ENCODE measurements at places on chromosomes 7 and 10.

DNA sequence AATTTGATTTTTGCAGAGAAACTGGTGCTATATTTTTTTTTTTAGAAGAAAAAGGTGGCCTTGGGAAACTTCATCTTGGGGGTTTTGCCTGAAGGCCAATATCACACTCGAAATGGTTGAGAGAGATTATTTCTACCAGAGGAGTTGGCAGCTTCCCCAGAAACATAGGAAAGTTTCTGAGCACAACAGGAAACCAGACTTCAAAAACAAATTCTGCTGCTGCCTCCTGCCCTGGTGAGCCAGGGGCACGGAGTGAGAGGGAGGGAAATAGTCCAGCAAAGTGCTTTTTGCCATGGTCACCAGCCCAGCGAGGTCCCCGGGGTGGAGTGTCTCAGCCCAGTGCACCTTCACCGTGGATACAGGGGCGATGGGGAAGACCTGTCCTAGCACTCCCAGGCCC lies 61.1 kb downstream of the FOXI2 start:
- no peak for DNase-seq

GRCh38 chr7:117489016-117489415 lies 9.2 kb downstream of the CFTR start:
- DNase-seq = no peak

GRCh38 chr7:155864271-155864985 lies 52.2 kb upstream of the SHH start:
- no peak for DNase-seq

DNA sequence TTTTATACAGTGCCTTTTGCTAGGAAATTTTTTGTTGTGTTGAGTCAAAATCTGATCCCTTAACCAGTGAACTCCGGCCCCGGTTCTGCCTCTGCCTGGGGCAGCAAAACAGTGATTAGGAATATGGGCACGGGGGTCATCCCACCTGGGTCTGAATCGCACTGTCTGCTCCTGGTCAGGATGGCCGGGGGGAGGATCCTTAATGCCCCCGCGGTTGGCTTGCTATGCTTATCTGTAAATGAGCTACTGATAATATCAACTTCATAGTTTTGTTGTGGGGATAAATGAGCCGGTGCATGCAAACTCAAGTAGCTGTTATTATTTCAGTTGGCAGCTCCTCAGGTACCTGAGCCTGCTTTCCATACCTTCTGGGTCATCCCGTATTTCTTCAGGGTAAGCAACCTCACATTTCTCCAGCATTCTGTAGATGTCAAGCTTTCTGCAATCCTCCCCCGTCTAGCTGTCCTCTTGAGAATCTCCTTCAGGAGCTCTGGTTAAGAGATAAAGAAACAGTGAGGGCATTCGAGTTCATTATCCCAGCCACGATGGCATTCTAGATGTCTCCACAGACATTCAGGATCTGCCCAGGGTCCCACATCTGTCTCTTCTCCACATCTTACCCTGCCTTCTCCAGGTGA lies 592.2 kb downstream of the SDK1 start:
- no peak for DNase-seq

DNA sequence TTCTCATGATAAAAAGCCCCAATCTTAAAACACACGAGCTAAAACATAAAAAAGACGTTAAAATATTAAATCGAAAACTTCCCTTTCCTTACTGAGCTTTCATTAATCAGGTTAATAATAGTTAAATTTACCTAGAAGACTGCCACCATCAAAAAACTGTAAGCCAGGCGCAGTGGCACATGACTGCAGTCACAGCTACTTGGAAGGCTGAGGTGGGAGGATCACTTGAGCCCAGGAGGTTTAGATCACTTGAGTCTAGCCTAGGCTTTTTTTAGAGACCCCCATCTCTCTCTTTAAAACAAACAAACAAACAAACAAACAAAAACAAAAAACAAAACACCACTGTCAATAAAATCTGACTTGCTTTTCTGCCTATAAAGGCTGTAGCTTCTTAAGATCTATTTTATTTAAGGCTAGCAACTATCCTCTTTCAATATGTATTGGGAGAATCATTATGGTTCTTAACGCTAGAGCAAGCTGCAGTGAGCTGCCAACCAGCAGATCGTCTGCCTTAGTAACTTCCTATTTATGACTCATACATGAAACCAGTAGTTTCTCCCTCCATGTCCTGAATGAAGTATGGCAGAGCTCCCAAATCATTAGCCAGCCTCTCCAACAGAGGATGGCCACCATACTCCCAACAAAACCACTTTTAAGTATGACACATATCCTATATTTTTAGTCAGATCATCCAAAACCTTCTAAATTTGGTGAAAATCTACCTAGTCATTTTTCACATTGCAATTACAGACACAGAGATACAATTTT lies 163.7 kb downstream of the SRPK2 start:
- DNase-seq = peak; percentile 62

DNA sequence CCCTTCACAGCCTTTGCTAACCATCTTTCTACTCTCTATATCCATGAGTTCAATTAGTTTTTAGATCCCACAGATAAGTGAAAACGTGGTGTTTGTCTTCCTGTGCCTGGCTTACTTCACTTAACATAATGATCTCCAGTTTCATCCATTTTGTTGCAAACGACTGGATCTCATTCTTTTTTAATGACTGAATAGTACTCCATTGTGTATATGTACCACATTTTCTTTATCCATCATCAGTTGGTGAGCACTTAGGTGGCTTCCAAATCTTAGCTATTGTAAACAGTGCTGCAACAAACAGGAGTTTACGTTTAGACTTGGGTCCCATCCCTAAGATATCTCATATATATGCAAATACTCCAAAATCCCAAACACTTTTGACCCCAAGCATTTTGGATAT lies 9.1 kb downstream of the CDC123 start:
- no peak for DNase-seq

- no peak for DNase-seq
Measured at GRCh38 chr7:86768967-86769760, 125.5 kb downstream of the GRM3 start.

GRCh38 chr7:156347132-156347531 lies 293.4 kb upstream of the RNF32 start:
- DNase-seq = no peak

DNA sequence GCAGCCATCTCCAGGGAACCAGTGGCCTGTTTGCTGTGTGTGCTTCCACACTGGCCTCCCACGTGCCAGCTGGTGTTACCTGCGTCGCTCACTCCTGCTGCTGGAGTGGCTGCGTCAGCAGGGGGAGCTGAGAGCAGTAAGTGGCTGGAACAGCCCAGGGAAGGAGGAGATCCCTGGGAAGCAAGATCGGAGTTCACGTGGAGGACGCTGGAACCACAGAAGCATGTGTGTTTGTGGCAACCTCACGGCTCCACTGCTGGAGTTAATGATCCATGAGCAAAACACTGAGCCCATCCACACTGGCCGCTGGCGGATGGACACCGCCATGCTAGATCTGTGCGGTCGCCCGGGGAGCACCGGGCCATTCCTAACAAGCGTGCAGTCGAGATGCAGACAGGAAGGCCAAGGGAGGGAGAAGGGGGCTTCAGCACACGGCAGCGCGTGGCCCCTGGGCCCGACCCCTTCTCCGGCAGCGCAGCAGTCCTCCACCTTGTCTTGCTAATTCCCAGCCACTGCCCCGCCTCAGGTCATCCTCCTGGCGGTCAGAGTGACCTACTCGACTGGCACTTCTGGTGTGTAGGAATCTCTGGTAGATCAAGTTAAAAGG lies 68.5 kb upstream of the EEPD1 start:
- peak; percentile 41 for DNase-seq

DNA sequence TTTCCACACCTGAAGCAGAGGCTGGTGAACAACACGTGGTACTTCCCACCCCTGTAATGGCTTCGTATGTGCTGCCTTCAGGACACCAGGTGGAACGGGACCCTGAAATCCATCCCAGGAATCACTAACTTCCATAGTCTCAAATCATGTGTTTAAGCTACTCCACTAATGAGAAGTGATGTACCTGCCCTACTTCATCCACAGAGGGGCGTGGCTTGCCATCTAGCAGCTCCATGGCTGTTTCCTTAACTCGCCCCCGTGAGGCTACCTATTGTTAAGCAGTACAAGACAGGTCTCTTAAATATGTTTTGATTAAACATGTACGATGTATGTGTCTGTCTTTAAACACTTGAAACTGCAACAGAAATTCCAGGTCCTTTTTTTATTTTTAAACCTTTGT lies 31.8 kb downstream of the ARL3 start:
- DNase-seq = no peak

DNA sequence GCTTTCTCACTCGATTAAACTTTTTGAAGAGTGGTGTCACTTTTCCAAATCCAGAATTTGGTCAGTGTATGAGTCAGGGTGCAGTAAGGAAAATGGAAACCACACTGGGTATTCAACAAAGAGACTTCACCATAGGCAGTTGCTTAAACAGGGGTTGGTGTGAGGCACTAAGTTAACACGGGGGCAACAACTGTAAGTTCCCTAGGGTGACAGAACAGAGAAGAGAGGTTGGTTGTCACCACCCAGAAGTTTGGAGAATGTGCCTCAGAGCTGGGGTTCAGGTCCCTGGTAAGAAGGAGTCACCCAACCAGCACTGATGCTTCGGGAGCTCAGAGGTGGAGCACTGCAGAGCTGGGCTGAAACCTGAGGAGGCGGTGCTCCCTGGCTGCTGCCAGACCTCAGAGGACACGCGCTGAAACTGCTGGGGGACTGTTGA lies 170.4 kb downstream of the ARID5B start:
- no peak for DNase-seq

GRCh38 chr10:47294501-47294900 lies 5.5 kb upstream of the GDF10 start:
- no peak for DNase-seq

DNA sequence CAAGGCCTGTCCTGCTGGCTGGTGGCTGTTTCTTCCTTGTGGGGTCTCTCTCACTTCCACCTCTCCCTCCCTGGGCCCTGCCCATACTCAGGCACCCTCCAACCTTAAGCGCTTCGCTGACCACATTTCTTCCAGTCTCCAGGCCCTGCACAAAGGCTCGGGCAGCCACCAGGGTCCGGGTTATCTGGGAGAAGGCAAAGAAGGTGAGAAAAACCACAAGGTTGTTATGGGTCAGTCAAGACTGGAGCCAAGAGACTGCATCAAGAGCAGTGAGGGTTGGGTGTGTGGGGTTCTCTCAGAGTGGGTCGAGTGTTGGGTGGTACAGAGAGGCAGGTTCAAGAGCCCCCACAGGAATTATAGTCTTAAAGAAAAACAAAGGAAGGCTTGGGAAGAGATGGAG lies 2.6 kb downstream of the GPC2 start:
- DNase-seq = no peak

- no peak for DNase-seq
Measured at GRCh38 chr10:23199768-23200511, 7.8 kb downstream of the PTF1A start.

- no peak for DNase-seq
Measured at GRCh38 chr7:80825499-80825898, 93.4 kb downstream of the SEMA3C start.

DNA sequence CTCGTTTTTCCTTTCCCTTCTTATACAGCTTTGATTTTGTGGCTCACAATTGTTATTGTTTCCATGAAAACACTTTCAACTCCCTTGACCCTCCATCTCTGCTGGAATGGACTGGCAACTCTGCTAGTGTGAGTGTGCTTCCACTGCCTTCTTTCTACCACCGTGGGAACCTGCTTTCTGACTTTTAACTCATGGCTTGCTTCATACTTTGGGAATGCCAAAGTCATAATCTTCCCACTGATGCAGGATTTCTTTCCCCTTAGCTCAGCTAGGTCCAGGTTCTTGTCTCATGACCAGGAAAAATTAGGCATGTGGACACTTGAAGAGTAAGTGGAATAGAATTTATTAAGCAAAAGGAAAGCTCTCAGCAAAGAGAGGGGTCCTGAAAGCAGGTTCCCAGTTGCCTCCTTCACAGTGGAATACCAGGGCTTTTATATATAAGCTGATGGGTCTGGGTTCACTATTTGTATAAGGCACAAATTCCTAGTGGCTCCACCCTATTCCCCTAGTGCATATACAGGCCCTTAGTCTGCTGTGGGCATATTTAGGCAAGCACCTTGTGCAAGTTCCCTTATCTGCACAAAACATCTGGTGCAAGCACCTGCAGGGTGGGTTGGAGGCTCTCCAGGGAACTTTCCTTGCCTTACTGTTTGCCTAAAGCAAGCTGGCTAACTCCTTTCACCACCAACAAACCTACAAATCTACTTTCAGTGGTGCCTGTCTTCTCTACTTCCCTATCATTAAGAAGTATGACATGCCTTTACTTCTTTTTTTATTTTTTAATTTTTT lies 119.5 kb downstream of the CFAP58 start:
- no peak for DNase-seq

- no peak for DNase-seq
Measured at GRCh38 chr10:110174816-110175215, 32.6 kb upstream of the MXI1 start.

DNA sequence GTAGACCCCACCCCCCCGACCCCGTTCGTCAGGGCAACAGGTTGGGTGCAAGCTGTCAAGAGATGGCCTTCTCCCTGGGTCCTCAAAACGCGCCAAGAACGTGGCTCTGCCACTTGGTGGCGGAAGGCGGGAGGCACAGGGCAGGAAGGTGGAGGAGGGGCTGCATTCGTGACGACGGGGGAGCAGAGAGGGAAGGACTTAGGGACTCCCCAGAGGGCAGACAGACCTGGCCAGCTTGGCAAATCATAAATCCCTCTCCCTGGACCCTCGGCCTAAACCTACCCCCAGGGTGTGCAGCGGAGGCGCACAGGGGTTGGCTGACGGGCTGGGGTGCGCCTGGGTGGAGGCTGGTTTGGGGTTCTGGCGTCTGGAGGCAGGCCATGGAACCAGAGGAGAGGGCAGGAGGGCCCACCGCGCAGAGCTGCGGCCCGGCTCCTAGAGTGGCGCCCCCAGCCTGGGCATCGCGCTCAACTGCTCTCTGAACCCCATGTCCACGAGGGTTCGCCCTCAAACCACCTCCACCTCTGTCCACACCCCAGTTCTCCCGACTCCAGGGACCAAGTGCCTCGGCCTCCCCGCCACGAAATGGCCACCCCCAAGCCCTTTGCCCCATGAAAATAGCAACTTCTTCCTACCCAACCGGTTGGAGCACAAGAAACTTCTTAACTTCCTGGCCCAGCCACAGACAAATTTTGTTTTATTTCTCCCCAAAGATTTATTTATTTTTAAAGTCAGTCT lies 10.8 kb upstream of the GATA3 start:
- DNase-seq = no peak

- no peak for DNase-seq
Measured at GRCh38 chr10:101130984-101131961, at the start of gene TLX1. Gene TLX1, plus strand, starts transcription at chr10:101131300. Its CDS starts 242 bp downstream, at chr10:101131542.

DNA sequence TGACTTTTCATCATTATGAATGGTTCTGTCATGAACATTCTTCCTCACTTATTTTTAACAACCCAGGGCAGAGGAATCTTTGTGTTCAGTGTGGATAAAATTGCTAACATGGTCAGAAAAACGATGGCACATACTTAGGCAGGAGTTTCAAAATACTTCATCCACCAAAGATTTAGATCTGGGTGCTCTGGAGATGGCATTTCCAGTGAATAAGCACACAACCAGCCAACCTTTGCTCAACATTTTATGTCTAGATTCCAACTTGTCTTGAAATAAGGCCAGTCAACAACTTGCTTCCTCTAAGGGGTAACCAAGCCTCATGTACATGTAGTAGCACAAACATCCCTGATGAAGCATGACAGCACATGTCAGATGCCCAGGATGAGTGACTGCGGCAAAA lies 33.4 kb upstream of the ADRB1 start:
- DNase-seq = no peak
